Activated naive CD4-positive, alpha-beta T cell treated with Interleukin-2 at 50 U/mL for 16 hours (primary cell): ENCODE measurements at places on chromosomes 1 and 21.

DNA sequence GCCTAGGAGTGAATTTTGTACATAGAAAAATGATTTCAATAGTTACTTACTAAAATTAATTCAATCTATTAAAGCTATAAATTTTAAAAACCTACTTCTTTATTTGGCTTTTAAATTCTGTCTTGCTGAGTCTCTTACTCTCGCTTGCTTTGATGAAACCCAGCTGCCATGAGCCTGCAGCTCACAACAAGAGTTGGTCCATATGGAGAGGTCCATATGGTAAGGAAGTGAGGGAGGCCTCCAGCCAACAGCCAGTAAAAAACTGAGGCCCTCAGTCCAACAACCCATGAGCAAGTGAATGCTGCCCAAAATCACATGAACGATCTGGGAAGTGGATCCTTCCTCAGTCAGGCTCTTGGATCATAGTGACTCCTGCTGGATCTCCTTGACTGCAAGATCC, 89.9 kb upstream of the CXADR start:
- no peak for DNase-seq

DNA sequence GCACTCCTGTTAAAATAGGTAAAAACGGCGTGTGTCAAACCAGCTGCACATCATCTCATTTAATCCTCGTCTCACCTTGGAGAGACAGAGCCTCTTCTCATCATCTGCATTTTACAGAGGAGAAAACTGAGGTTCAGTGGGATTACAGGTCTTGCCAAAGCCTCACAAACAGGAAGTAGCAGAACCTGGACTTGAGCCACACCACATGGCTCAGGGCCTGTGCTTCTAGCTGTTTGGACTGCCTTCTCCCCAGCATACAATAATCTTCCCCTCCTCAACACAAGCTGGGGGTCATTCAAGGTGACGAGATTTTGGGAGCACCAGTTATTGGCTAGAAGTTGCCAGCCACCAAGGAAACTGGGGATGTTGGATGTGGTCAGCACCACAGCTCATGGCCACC, 167.9 kb upstream of the ZC3H12A start:
- no peak for DNase-seq

DNA sequence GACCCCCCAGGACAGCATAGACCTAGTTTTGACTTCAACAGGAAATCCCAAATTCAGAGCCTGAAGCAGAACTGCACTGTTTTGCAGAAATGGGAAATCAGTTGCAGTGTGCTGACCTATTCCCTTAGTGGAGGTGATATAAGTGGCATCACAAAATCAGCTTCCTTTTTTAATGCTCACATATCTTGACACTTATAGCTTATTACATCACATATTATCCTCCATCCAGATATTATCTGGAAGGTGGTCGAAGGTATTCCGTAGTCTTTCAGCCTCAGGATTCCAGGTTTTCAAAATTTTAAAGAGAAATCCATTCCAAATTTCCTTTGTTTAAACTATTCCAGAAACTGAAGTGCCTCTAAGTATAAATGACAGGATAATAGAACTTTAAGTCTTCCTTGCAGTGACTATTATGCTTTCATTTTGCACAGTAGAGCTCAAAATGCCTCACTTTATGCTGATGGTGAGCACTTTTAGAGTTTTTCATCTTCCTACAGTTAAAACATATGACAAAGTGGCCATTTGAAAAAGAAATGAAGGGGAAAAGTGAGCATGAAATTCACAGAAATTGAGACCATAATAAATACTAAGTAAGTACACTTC, 106.4 kb upstream of the DPYD start:
- no peak for DNase-seq

GRCh38 chr1:1054099-1054700, 19.9 kb downstream of the RNF223 start:
- DNase-seq: no peak

DNA sequence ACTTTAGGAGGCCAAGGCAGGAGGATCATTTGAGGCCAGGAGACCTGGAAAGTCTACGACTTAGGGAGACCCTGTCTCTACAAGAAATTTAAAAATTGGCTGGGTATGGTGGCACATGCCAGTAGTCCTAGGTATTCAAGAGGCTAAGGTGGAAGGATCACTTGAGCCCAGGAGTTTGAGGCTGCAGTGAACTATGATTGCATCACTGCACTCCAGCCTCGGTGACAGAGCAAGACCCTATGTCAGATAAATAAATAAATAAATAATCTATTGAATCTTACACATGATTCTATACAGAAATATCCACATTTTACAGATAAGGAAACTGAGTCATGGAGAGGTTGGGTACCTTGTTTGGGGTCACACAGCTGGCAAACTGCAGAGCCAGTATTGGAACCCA, 89.1 kb downstream of the MAN1C1 start:
- no peak for DNase-seq

DNA sequence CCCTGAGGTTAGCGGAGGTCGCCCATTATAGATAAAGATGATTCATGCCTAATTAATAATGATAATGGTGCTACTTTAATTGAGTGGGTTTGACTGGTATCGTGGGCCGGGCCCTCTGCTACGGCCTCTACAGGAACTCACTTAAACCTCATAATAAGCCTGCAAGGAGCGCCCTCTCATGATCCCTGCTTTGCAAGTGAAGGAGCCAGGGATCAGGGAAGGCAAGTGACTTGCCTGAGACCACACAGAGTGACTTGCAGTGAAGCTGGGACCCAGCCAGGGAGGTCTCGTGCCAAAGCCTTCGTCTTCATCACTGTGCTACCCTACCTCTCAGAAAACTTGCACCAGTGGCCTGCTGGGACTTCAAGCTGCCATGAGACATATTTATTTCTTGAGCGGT, 166.3 kb upstream of the KLHDC7A start:
- no peak for DNase-seq
